ENCODE measurements at places on chromosomes 11 and 22.

GRCh38 chr11:45771193-45771565 lies 33.8 kb upstream of the SLC35C1 start:
- DNase-seq, result peak; percentile 61

GRCh38 chr11:121520243-121521144 lies 67.7 kb upstream of the SORL1-AS1 start:
- no peak for DNase-seq

DNA sequence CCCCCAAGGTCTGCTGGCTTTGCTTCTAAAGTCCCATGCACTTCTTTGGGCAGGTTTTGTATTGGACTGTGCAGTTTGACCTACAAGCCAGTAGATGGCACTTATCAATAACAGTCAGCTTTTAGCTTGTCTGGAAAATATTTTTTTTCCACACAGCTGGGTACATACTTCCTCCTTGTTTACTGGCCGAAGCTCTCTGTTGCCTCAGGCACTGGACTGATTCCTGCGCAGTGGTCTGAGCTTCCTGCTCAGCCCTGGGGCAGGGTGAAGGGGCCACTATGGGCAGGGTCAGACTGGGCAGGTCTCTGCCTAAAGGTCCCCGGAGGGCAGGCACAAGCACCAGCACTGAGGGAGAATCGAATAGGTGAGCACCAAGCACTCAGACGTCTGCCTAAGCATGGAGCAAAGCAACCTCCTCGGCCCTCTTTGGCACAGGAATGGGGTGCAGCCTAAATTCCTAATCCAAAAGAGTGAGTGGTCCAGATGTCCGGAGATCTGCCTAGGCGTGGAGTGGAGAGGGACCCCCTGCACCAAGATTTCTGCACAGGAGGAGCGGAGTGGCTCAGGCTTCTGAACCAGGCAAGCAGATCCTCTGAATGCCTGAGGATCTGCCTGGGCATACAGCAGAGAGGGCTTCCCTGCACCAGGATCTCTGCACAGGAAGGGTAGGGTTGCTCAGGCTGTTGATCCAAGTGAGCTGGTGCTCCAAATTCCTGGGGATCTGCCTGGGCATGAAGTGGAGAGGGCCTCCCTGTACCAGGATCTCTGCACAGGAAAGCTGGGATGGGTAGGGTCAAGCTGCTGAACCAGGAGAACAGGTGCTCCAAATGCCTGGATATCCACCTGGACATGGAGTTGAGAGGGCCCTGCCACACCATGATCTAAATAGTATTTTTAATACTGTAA lies 105.9 kb upstream of the C11orf58 start:
- DNase-seq, result no peak

GRCh38 chr22:46536537-46537224 lies 739 bp downstream of the CELSR1 start:
- DNase-seq, result no peak

GRCh38 chr11:19842505-19842904 lies 129.9 kb downstream of the NAV2 start:
- no peak for DNase-seq

DNA sequence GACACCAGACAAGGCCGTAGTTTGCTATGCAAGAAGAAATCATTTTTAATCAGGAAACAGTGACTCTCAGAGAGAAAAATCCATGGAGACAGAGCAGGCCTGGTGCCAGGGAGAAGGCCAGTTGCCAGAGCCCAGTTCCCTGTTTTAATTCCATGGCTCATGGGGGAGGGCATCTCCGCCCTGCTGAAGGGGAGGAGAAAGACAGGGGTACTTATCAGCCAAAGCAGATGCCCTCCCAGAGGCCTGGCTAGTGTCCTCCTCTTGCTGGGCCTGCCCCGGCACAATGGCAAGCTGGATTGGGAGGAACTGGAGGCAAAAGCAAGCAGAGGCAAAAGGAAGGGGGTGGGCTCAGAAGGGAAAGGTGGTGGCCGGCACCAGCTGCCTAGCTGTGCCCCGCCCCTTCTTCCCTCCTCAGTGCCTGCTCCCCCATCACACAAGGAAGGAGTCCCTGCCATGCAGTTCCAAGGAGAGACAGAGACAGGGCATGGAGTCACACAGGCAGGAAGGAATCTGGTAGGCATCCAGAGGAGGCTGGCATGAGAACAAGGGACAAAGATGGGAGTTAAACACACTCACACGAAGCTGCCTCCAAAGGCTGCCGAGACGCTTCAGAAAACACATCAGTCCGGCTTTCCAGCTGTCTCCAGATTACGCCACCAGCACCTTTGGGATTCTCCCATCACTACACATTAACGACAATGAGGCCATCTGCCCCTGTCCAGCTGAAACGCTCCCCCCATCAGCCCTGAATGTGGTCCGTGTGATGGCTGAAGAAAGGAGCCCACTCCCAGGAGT lies 591.8 kb downstream of the BUD13 start:
- no peak for DNase-seq

DNA sequence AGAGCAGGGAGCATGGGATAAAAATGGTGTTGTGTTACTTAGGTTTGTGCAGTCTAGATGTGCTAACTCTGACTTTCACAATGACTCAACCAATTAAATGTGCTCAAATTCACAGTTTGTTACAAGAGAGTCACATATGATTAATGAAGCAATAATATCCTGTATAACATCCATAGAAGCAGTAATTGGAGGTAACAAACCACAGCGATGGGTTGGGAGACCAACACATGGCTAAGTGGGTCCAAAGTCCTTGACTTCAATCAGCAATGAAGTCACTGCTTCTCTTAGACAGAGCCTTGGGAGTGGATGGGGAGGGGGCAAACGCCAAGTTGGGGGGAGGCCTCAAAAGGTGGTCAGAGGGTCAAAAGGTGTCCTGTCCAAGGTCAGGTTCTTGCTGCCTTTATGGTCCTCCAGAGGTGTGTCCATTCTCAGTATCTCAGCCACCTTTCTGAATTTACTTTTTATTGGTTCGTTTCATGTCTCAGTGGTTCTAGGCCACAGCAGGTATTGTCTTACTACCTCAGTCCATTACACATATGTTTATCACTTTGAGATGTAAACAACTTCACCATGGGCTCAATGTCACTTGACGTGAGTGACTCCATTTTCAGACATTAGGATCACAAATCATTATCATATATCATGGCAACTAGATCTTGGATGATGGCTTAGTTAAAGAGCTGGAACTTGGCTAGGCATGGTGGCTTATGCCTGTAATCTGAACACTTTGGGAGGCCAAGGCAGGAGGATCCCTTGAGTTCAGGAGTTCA lies 32.4 kb downstream of the SLN start:
- DNase-seq, result no peak

- peak; percentile 71 for DNase-seq
Measured at GRCh38 chr11:1852877-1853276, at the start of gene LSP1. TSS of gene LSP1 (plus strand) at chr11:1853084. CDS start at chr11:1853145, 61 bp downstream.

DNA sequence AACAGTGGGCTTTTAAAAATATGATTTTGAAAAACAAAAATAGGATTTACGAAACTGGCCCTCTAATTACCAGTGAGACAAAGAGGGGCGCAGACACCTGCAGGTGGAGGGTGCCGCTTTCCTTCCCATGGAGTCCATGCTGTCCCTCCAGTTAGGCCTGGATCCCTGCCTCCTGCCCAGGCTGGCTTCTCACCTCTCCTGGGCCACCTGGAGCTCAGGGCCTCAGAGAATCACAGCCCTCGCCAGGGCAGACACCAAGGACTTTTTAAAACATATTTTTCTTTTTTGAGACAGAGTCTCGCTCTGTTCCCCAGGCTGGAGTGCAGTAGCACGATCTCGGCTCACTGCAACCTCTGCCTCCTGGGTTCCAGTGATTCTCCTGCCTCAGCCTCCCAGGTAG lies 1437.2 kb downstream of the TBC1D22A start:
- no peak for DNase-seq

DNA sequence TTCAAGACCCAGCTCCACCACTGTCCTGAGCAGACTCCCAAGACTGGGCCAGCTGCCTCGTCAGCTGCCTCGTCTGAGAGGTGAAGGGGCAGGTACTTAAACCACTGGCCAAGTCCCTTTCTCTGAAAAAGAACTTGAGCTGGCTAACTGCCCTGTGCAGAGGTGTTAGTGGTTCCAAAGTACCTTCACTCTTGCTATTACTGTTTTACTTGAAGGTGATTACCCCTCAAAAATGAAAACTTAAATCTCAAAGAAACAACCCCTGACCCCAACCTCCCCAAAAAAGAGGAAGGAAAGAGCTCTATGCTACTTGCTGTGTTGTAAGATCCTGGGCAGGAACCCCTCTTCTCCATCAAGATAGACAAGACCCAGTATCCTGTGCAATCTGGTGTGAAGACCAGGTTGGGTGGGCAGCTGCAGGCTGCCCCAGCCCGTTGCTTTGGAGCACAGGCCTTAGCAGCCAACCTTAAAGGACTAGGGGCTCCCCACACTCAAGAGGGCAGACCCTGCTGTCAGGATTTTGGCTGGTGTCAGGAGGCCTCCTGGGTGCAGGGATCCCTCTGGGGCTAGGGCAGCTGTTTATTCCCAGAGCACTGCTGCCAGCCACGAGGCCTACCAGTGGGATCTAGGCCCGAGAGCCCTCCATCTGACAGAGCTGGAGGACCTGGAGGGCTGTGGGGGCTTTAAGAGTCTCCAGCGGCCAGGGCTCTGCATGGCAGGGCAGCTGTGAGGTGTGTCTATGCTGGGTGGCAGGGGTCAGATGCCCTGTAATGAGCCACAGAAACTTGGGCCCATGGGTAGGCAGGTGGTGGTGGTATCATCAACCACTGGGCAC lies 13.0 kb downstream of the GUCD1 start:
- DNase-seq, result no peak

DNA sequence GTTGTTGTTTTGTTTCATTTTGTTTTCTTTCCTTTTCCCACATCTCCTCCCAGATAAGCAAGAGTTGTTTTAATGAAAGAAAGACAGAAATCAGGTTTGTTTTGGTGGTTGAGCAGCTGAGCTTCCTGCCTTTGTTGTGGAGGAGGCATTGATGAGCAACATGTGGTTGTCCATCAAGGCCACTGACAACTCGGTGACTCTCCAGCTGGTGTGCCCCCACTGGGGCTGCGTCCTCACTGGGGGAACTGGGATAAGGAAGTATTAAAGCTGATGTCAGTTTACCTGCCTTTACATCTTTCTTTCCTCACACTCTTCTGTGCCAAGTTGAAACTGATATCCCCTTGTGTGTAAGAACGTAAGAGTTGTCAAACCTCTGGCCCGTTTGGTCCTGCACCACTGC lies 5.9 kb downstream of the VPS26B start:
- no peak for DNase-seq

- no peak for DNase-seq
Measured at GRCh38 chr11:110434952-110435779, 5.4 kb downstream of the FDX1 start.

GRCh38 chr11:8709002-8709672 lies 26.5 kb downstream of the RPL27A start:
- no peak for DNase-seq

GRCh38 chr11:133966921-133967598 lies 10.3 kb upstream of the IGSF9B start:
- no peak for DNase-seq

- no peak for DNase-seq
Measured at GRCh38 chr11:27532652-27533325, 26.2 kb upstream of the LIN7C start.

GRCh38 chr11:15038963-15039362 lies 34.4 kb upstream of the CALCB start:
- no peak for DNase-seq

GRCh38 chr22:22058633-22059290 lies 76.2 kb upstream of the TOP3B start:
- DNase-seq, result no peak

- DNase-seq, result no peak
Measured at GRCh38 chr11:126387857-126388256, 32.4 kb downstream of the ST3GAL4 start.

- no peak for DNase-seq
Measured at GRCh38 chr11:77259641-77260040, 41.8 kb downstream of the GDPD4 start.

DNA sequence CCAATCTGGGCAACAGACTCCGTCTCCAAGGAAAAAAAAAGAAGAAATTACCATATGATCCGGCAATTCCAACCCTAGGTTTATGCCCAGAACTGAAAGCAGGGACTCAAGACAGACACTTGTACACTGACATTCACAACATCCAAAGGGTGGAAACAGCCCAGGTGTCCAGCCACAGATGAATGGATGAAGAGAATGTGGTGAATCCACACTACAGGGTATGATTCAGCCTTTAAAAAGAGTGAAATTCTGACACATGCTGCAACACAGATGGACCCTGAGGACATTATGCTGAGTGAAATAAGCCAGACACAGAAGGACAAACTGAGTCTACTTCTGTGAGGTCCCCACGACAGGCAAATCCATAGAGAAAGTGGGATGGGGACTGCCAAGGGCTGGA lies 43.9 kb downstream of the SGSM3 start:
- no peak for DNase-seq

DNA sequence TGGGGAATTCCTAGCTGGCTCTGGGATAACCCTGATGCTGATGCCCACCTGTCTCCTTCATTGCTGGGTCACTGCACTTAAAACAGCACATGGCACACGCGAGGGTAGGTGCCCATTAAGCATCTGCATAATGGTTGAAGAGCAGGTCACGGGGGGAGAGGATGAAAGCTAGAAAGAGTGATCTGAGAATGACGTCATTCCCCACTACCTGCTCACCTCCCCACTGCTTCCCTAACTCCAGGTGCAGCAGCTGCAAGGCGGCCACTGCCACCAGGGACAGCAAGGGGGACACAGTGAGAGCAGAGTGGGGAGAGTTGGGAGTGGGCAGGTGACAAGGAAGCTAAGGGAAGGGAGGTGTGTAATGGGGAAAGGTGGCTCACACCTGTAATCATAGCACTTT lies 27.0 kb downstream of the ADA2 start:
- no peak for DNase-seq

GRCh38 chr11:124717786-124718651 lies 21.7 kb upstream of the NRGN start:
- DNase-seq, result no peak

DNA sequence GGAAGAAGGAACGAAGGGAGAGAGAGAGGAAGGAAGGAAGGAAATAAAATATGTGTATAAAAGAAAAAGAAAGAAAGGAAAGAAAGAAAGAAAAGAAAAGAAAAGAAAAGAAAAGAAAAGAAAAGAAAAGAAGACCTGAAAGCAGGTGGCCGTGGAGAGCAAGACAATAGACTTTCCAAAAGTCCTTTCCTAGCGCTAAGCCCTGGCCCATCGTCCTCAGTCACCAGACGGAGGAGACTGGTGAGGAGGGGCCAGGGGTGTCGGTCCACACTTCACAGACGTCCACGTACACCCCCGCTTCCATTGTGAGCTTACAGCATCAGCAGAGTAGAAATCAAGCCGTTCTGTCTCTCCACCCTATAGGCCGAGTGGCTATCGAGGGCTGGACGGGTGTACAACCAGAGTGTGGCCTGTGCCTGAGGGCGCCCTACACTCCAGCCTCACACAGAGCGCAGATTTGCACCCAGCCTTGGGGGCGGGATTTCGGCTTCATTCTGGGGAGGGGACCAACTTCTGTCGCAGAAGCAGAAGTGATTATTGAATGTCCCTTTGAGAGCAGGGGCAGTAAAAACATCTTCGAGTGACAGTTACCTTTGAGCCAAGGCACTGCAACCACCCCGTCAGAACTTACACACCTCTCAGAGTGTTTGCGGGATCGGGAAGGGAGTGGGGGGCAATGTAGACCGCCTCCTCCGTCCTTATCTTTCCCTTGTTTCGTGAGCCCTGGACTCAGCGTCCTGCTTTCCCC lies 2.0 kb upstream of the BSX start:
- DNase-seq, result no peak
